ENCODE measurements at places on chromosomes 1 and 21. TPM values are rescaled to one million over a fixed set of nuclear protein-coding genes. Genes with fewer than 3 reads are reported as not detected.

Gene C1orf210
- 18.9 TPM for total RNA-seq

Gene DPT
- total RNA-seq, result 44.7 TPM

Gene LEFTY1
- 0.35 TPM for total RNA-seq

Gene FTCD
- total RNA-seq, result 0.46 TPM

Gene C1orf53
- 4.0 TPM for total RNA-seq

GRCh38 chr1:224266915-224267856 is 62.8 kb downstream of the NVL start:
- no peak for DNase-seq

- DNase-seq, result peak; percentile 94
These were observed 4.0 kb upstream of the CSF3R start for GRCh38 chr1:36486439-36487335.

DNA sequence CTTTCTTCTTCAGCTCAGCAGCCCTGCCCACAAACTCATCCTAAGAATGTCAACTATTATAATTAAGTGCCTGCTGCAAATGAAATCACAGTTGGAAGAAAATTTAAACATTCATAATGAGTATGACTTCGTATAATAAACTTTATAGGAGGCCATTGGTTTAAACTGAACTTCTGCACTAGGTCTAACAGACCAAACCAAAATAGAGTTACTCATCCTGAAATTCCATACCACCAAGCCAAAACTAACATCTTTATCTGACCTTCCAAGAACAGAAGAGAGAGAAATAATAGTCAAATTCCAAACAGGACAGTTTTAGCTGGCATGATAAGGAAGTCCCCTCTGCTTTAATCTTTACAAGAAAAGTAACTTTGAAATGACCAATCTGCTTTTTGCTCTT is 472.4 kb upstream of the PRMT6 start:
- DNase-seq, result no peak

- DNase-seq, result peak; percentile 59
These were observed 110.7 kb downstream of the CRYAA start for GRCh38 chr21:43279578-43279894.

DNA sequence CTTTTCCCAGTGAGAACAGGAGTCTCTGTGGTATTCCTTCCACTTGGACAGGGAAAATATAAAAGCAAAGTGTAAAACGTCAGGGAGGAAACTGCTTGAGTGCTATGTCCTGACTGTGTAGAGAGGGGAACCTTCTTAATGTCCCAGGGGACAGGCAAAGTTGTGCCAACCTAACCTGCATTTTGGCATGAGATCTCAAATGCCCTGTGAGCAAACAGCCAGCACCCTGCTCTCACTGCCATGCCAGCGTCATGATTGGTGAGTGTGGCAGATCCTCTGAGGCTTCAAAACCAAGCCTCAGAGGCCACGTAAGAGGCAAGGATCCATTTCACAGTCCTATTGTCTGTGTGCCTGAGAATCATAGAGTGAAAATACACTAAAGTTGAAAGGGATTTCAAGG is 49.7 kb upstream of the RAP1A start:
- DNase-seq, result no peak

DNA sequence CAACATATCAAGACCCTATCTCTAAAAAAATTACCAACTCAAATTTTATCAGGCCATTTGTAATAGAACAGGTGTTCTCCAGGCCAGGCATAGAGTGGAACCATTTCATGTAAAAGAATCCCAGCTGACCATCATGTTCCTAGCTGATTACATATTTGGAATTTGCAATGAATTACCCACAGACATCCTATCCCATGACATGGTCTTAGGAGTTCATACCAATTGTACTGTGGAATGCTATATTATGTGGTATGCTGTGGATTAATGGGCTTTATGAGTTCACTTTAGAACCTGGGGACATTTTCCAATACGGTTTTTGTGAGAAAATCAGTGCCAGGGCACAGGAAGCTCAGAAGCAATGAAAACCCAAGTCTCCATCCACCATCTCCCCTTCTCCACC is 110.3 kb downstream of the ZNF281 start:
- DNase-seq, result no peak

DNA sequence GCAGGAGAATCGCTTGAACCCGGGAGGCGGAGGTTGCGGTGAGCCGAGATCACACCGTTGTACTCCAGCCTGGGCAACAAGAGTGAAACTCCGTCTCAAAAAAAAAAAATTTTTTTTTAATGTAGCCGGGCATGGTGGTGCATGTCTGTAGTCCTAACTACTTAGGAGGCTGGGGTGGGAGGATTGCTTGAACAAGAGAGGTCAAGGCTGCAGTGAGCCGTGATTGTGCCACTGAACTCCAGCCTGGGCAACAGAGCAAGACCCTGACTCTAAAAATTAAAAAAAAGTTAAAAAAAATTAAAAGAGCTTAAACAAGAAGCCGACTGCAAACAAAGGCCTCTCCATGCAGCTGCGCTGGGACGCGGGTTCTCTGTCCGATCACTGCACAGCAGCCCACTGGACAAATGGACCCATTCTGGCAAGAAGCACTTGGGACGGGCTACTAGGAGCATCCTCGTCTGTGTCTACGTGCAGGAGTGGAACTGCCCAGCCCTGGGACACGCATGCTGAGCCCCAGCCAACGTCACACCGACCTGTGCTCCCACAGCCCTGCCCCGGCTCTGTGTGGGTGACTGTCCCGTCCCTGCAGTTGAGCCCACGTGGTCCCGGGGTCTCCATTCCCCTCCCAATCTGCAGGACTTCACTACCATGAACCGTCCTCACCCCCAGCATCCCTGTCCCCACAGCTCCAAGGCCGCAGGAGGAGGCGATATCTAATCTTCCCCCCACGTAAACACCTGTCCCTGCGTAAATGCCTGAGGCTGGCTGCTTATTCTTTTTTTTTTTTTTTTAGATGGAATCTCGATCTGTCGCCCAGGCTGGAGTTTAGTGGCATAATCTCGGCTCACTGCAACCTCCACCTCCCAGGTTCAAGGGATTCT is 12.3 kb downstream of the SLC35E2B start:
- no peak for DNase-seq

- no peak for DNase-seq
These were observed 2.7 kb downstream of the PDE9A start for GRCh38 chr21:42655796-42656770.

GRCh38 chr1:33188572-33189275 is 6.9 kb upstream of the TRIM62 start:
- no peak for DNase-seq

- DNase-seq, result no peak
These were observed 26.9 kb downstream of the UCK2 start for GRCh38 chr1:165854101-165854845.

DNA sequence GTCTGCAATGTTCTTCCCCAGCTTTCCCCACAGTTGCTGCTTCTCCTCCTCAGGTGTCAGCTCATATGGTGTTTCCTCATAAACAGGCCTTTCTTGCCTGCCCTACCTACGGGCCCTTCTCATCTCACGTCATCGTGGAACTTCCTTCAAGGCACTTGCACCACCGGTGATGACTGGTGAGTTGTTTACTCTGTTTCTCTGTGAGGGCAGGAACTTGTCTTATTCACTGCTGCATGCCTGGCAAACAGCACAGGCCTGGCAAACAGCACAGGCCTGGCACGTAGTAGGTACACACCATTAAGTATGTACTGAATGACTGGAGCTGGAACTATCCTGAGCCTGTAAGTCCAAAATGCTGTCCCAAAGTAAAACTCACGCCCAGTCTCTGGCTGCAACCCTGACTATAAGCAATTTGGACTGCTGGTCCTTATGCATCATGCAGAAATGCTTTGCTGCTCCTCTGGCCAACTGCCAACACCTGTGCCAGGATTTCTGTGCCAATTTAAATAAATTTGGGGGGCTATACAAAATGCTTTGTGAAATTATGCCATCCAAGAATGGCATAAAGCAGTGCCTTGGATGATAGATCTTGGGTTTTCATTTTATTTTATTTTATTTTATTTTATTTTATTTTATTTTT is 25.7 kb downstream of the STK40 start:
- DNase-seq, result no peak

- no peak for DNase-seq
These were observed 31.7 kb downstream of the IFNGR2 start for GRCh38 chr21:33434770-33435360.

All from upper lobe of right lung (tissue), 1 donor.